ENCODE measurements at places on chromosomes 6 and 20. TPM values are rescaled to one million over a fixed set of nuclear protein-coding genes. Genes with fewer than 3 reads are reported as not detected.
A peak's percentile ranks its signal among the peaks of the same experiment; 100 is the strongest.

- DNase-seq: peak; percentile 67
Observed at GRCh38 chr6:14037402-14038277, 79.9 kb upstream of the CD83 start.

- DNase-seq: no peak
Observed at GRCh38 chr6:165770397-165771082, 107.5 kb upstream of the PDE10A start.

DNA sequence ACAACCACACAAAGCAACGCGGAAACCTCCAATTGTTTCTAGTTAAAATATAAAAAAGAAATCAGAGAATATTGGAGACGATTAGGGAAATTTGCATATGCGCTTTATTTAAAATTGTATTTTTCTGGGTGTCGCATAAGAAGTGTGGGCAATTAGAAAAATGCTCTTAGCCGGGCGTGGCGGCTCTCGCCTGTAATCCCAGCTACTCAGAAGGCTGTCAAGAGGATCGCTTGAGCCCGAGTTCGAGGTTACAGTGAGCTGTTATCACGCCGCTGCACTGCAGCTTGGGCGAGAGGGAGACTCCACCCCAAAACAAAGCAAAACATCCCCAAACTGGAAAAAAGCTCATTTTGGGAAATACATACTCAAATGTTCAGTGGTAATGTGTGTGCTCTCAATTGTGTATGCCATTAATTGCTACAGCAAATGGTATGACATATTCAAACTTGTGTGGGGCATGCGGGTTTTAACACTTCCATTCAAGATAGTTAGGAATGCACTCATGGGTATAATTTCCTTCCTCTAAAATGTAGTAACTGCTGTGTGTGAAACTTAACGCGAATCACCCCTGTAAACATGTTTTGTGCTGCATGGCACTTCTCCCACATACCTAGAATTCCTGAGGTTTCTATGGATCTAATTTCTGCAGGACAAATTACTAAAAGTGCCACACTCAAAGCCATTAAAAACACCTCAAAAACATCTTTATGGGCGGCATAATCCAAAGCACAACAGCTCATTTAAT is 54.7 kb upstream of the HFE start:
- peak; percentile 70 for DNase-seq

GRCh38 chr6:2739335-2739734 is 11.4 kb downstream of the MYLK4 start:
- DNase-seq: no peak

GRCh38 chr6:153023977-153024708 is 21.6 kb upstream of the MTRF1L start:
- peak; percentile 61 for DNase-seq

GRCh38 chr6:22027040-22027725 is 269.7 kb downstream of the PRL start:
- DNase-seq: no peak

DNA sequence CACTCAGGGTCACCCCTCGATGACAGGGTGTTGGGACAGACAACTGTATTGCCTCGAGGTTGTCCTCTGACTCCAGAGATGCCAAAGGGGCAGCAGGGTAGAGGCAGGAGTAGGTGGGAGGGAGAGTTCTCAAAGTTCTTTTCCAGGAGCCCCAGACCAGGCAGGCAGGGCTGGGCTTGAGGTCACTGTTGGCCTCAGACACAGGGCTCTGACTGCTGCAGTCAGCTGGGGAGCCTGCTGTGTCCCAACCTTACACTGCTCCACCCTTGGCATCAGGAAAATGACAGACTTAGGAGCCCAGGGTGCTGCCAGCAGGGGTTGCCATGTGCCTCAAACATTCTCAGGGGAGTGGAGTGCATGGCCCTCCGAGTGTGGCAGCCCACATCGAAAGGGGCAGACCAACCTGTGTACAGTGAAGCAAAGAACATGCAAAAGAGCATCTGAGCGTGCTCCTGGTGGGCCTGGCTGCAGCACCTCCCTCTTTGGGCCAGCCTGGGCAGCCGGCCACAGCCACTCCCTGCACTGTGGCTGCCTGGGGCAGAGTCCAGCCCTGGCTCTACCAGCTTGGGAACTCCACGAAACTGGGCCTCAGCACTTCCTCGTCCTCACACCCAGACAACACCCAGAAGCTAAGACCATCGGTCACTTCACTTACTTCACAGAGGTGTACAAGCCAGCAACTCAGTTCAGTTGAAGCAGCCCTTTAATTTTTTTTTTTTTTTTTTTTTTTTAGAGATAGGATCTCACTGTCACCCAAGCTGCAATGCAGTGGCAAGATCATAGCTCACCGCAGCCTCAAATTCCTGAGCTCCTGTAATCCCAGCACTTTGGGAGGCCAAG is 24.0 kb downstream of the C6orf132 start:
- DNase-seq: no peak

DNA sequence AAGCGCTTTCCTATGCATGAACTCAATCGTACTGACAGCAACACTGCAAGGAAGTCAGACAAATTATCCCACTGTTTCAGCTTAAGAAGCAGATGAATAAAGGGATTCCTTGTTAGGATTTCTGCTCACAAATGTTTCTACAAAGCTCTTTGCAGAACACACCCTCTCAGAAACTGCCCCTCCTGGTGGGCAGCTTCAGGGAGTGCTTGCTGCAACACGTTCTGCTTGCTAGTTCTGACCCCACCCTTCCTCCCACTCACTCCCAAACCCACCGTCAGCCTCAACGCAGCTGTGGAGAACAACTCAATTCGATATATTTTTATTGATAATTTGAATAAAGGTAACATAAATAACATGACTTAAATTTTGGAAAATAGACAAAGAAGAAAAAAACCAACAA is 250.8 kb upstream of the PRDM1 start:
- peak; percentile 15 for DNase-seq

DNA sequence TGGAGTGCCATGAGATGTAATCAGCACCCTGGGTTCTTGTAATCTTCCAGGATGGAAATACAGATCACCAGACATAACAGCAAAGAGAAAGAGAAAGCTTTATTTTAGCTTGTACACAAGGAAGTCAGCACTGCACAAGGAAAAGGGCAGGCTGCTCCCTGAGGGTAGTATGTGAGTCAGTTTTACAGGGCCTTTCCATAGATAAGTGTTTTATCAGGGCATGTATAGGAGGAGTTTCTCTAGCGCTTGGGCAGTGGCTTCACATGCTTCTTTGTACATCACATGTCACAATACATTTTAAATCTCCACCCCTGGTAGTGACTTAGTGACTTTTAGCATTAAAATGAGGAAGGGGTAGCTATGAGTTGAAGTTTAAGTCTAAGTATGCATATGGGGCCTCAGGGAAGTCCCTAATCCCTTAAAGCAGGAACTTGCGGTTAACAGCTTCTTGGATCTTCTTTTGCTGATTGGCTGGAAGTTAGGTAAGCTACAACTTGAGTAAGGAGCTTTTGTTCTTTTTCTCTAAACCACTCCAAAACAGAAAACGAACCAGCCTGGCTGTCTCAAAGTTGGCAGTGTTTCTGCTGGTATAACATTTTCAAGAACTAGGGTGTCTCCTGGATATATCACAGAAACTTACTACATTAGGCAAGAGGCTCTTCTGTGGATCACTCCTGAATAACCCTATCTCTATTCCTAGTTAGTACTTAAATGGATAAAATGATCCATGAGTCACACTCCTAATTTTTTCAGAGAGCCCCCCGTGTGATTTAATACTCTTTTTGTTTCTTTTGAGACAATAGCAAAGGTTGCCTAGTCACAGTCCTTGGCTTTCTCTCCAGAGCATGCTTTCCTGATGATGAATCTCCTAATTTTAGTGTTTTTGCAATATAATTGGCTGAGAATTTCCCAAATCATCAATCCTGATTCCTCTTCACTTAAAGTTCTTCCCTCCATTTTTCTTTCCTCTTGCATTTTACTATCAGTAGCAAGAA is 60.2 kb downstream of the MRAP2 start:
- no peak for DNase-seq

GRCh38 chr6:11580686-11581405 is 43.3 kb downstream of the TMEM170B start:
- DNase-seq: no peak

DNA sequence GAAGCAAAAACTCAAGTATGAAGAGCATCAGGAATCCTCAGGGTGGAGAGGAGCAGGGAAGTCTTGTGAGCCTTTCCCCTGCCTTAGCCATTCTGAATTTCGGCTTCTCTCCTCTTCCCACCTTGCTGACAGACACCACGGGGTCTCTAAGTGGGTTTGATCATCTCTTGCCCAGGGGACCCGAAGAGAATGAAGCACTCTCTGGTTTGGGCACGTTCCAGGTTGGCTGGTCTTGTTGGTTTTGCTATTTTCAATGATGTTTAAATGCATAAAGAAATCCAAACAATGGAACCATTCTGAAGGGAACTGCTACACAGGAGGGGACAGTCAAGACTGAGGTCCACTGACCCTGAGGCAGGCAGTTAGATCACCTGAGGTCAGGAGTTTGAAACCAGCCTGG is 131.7 kb downstream of the PXDC1 start:
- DNase-seq: no peak

Gene BPIFB1
- total RNA-seq: 1.4 TPM

Gene MMP24
- 0.24 TPM for total RNA-seq

Gene TRIM31
- total RNA-seq: 1.7 TPM
